ENCODE measurements at places on chromosomes 4 and X. TPM values are rescaled to one million over a fixed set of nuclear protein-coding genes. Genes with fewer than 3 reads are reported as not detected.

Gene CXorf65
- 86.6 TPM for total RNA-seq

- no peaks in the 10 kb centered on the region for H3K36me3 ChIP-seq
- H3K4me1 ChIP-seq, result peaks cover 34% of the 10 kb centered on the region
- H3K27ac ChIP-seq, result peak overlapping the region; percentile 72
- peak overlapping the region; percentile 47 for H3K4me3 ChIP-seq
- DNase-seq, result no peak
Observed at GRCh38 chr4:1604181-1604705, 79.9 kb downstream of the FAM53A start.

- no peak overlapping the region for H3K27ac ChIP-seq
- H3K27me3 ChIP-seq, result peaks cover 40% of the 10 kb centered on the region
- no peak overlapping the region for H3K4me3 ChIP-seq
- DNase-seq, result no peak
Observed at GRCh38 chr4:154490234-154490582, 1.4 kb downstream of the DCHS2 start.

DNA sequence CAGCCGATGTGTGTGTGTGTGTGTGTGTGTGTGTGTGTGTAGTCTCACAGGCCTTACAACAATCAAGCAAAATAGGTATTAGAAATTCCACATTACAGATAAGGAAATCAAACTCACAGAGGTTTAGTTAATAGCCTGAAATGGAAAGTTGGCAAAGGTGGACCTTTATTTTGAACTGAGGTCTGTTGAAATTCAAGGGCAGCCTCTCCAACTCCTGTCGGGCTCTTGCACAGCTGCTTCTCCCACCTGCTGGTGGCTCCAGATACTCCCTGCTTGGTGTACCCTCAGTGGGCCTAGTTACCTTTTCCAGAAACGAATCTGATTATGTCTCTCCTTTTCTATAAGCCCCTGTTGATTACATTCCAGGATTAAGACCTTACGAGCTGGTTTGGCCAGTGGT is 195.9 kb downstream of the MGST2 start:
- no peaks in the 10 kb centered on the region for H3K27me3 ChIP-seq
- no peaks in the 10 kb centered on the region for H3K36me3 ChIP-seq
- H3K4me3 ChIP-seq, result no peak overlapping the region
- peaks cover 13% of the 10 kb centered on the region for H3K4me1 ChIP-seq

GRCh38 chr4:11511321-11511720 is 82.6 kb upstream of the HS3ST1 start:
- H3K27me3 ChIP-seq, result no peaks in the 10 kb centered on the region
- H3K27ac ChIP-seq, result no peak overlapping the region
- H3K4me1 ChIP-seq, result no peaks in the 10 kb centered on the region
- no peak for DNase-seq
- H3K36me3 ChIP-seq, result no peaks in the 10 kb centered on the region
- no peak overlapping the region for H3K4me3 ChIP-seq

GRCh38 chr4:147594107-147594506 is 23.1 kb upstream of the TMEM184C start:
- no peak overlapping the region for H3K27ac ChIP-seq
- H3K4me1 ChIP-seq, result no peaks in the 10 kb centered on the region
- no peaks in the 10 kb centered on the region for H3K36me3 ChIP-seq
- no peak for DNase-seq
